ENCODE measurements at places on chromosomes 11 and 22.

DNA sequence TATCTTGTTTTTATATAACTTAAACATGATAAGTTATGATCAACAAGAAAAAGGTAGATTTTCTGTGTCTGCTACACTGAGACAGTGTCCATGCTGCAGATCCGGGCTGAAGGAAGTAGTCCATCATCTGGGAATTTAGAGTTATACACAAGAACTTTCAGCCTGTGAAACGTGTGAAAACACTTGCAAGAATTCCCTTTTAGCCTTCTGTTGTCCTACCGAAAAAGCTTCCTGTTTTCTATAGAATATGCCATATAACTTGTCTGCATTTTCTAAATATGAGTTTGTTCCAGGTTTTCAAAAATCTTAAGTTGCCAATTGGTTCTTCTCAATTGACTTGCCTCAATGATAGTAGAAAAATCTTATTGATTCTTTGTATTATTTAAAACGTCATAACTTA lies 64.4 kb upstream of the MYO18B start:
- no peak for DNase-seq

- no peak for DNase-seq
Observed at GRCh38 chr22:26837784-26838470, 180.5 kb downstream of the MIAT start.

DNA sequence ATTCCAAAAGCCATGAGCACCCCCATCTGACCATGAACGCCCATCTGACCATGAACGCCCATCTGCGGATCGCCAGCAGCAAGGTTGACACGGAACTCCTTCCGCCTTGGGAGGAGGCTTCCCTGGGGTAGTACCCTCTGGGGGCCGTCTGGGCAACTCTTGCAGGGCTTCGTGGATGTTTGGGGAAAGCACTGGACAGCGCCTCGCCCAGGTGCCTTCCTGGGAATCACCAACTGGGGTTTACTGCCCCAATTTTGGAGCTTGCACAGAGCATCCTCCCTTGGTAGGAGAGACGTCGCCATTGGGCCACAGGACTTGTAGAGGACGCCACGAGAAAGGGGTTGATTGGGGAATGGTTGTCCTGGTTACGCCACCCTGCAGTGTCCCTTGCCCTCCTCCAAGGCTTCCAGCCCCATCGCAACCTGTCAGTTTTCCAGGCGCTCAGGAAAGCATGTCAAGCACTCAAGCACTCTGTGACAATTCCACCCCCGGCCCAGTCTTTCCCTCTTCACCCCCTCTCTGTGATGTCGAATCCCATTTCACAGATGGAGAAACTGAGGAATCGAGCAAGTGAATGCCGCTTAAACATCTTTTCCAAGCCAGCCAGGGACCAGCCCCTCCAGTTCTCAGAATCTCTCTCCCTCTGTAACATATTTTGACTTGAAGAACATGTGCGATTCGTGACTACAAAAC lies 914 bp upstream of the PRDM11 start:
- DNase-seq: peak; percentile 41

DNA sequence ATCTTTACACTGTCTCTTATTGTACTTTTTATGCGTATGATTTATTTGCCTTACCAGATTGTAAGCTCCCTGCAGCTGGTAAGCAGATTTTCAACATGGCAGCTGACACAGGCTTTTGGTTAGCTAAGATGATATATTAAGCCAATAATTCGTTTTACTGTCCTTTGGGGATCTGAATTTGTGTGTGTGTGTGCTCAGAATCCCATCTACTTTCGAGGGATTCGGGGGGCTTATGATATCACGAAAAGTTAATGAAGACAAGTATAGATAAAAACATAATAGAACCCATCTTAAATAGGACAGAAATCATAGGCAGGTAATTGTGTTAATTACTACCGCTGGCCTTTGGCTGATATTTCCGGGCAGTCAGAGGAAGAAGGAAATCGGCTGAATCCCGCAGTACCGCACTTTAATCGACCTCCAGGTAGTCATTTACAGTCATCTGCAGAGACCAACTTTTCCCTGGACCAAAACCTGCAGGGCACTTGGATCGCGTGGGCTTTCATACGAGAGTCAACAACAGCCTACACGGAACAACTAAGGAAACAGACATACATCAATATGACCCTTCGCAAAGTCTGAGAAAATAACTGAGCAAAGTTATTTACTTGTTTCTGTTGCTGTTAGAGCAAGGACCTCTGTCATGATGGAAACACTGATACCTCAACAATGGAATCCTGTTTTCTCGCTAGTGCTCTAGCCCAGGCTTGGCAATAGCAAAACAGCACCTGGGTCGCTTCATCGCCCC lies 802 bp downstream of the KBTBD3 start:
- peak; percentile 2 for DNase-seq

- DNase-seq: peak; percentile 66
Observed at GRCh38 chr11:132962041-132962440, 570.3 kb downstream of the OPCML start.

DNA sequence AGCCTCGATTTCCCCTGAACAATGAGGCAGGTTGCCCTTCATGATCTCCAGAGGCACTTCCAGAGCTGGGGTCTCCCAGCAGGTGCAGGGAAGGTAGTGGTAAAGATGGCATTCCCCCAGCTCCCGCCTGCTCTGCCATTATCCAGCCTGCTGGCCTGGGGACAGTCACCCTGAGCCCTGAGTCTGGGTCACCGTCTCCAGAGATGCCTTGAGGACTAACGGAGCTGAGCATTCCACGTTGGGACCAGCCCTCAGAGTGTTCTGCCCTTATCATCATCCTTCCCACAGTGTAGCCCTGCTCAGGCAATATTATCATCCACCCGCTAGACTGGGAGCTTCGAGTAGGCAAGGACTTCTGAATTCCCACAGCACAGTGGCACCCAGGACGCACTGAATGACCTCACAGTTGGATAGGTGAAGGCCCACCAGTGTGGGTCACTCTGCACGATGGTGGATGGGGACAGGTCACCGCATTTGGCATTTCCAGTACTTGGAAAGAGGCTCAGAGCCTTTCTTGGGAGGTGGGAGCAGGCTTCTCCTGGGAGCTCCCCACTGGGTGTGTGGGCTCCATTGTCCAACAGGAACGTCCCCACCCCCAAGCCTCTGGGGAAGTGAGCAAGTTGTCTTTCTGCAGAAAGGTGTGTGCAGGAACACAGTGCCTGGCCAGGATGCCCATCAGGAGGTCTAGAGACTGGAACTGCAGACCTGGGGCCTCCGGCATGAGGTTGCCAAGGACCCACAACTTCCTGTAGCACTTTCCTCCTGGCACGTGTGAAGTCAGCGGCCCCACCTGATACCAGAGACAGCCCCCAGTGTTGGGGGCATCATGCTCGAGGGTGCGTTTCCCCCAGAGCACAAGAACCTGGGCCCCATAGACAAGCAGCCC lies 51.4 kb upstream of the WNT7B start:
- no peak for DNase-seq

DNA sequence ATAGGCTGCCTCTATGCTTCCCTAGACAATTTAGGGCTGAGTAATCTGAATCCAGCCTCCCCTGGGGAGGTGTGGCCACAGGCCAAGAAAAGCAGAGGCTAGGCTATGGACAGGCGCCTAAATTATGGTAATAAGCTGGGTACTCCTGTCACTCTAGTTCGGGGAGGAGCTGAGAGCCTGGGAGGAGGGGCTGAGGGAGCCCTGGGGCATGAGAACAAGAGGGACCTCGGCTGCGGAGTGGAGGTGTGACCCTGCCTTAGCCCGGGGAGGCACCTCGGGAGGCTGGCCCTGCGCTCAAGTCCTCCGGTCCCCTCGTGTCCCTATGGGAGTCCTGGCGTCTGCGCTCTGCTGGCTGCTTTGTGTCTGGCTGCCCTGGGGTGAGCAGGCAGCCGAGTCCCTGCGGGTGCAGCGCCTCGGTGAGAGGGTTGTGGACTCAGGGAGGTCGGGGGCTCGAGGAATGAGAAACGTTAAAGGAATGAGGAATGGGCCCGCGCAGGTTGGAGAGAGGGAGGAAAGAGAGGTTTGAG lies at the start of gene OTOG:
Gene OTOG, plus strand, starts transcription at position 209 of the 527 bp plus-strand sequence. Its CDS starts 114 bp downstream, at position 323.
- peak; percentile 24 for DNase-seq

DNA sequence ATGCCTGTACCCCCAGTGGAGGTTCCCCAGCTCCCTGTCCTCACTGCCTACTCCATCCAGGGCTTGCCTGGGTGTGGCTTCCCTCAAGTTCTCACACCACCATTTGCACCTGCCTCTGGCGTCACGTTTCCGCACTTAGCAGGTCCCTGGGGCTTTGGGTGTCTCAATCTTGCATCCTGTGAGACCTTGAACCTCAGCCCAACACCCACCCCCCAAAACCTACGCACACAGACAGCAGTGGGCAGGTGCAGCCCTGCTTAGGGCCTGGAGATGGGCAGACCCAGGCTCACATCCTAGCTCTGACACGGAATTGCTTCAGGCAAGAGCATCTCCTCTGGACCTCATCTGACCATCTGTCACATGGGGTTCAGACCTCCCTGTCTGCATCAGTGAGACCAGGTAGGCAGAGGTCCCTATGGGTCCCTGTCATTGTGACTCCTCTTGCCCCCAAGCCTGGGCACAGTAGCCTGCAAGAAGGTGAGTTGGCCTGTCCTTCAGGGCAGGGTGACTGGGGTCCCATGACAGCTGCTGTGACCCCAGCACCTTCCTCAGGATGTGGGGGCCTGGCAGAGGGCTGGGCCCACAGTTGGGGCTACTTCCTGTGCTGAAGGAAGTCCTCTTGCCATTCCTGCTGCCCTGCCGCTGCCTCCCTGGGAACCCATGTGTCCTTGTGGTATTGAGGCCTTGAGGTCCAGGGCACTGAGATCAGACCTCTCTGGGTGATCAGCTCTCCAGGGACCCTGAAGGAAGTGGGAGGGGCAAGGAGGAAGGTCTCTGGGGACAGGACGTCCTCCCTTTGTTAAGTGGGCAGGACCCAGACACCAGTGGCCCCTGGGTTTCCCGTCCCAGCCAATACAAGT lies 2.0 kb downstream of the SIPA1 start:
- peak; percentile 27 for DNase-seq

DNA sequence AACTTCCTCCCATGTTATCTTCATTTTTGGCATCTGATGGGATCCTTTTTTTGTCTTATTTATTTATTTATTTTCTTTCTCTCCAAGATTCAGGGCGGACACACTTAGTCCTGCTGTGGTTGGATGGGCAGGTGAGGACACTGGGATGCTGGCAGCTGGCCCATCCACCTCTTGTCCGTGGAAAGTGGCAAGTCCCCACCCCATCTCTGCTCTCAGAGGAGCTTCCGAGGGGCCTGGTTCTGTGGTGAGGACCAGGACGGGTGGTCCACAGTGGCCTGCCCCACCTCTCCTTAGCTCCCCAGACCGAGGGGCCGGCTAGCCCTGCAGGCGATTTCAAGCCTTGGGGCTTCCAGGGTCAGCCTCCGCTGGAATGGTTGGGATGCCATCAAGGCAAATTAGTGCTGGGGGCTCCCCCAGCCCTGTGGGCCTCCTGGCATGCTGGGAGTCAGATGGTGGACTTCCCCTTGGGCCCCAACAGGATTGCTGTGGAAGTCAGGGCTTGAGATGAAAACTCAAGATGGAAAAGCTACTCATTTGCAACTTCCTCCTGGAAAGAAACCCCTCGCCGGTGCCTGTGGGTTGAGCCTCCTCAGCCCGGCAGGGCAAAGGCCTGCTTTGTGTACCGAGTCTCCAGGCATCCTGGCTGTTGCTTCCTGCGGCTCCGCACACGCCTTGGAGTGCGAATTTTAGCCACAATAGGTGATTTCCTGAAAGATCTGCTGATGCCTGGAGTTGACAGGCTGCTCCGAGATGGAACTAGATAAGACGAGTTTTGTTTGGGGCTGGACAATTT lies 31.2 kb upstream of the LINC01488 start:
- no peak for DNase-seq

- DNase-seq: peak; percentile 68
Observed at GRCh38 chr22:21641417-21641788, 699 bp upstream of the SDF2L1 start.

- DNase-seq: no peak
Observed at GRCh38 chr22:43001271-43002201, 13.4 kb downstream of the PACSIN2 start.

DNA sequence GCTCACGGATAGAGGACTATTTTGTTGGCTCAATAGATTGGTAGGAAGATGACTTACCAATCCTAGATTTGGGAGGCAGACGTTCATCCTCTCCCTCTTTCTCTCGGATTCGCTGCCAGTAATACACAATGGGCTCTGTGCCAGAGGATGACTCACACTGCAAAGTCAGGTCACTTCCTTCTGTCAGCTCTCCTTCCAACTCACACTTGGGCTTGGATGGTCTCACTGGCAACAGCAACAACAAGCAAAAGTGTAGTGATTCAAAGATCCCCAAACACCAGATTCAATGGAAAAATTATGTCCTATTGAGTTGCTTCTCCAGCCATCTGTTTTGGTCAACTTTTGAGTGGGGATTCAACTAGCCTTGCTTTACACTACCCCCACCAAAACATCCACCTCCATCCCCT lies 21.7 kb upstream of the HSPA8 start:
- DNase-seq: peak; percentile 95

- DNase-seq: no peak
Observed at GRCh38 chr11:118152020-118152551, 537 bp downstream of the SCN4B start.

Data from EL (cell line).